ENCODE measurements at places on chromosomes 3 and 15. TPM values are rescaled to one million over a fixed set of nuclear protein-coding genes. Genes with fewer than 3 reads are reported as not detected.

DNA sequence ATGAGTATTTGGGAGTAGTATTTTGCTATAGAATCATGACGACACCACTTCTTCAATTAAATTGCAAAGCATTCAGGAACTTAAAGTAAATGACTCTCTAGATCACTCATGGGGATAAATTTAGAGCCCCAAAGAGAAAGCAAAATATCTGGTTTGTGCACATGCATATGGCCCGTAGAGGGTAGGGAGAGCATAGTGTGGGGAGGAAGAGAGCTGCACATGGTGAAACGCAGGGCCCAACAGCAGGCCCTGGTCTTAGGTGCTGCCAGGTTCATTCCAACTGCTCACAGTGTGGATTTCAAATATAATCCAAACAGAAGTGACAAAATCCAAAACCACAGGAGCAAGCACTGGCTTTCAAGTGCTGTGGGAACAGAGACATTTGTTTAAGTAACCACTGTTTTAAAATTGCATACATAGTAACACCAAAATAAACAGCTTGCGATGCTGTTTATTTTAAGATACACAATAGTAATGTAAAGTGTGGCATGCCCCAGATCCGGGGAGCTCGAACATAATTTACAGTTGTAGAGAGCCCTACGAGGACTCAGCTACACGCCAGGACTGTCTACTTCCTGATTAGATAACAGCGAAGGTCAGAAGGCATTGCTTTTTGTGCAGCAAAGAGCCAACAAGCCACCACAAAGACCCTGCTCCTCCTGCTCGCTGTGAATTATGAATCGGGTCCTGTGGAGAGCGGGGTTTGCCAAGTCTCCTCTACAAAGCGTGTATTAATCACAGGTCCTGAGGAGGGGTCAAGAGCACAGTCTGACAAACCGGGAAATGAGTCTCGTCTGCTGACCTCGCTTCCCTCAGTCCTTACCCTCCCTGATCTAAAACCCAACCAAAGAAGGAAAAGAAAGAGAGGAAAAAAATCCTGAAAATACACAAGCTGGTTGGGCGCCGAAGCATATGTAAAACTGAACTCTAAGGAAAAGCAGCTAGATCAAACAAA is 80.6 kb downstream of the MEIS2 start:
- no peaks in the 10 kb centered on the region for H3K36me3 ChIP-seq
- no peaks in the 10 kb centered on the region for H3K27me3 ChIP-seq
- no peak overlapping the region for H3K4me3 ChIP-seq
- no peak for DNase-seq

- no peak overlapping the region for H3K4me3 ChIP-seq
- H3K27ac ChIP-seq, result no peak overlapping the region
- peaks cover 26% of the 10 kb centered on the region for H3K4me1 ChIP-seq
- no peaks in the 10 kb centered on the region for H3K36me3 ChIP-seq
Measured at GRCh38 chr15:70199124-70199482, 101.4 kb upstream of the TLE3 start.

DNA sequence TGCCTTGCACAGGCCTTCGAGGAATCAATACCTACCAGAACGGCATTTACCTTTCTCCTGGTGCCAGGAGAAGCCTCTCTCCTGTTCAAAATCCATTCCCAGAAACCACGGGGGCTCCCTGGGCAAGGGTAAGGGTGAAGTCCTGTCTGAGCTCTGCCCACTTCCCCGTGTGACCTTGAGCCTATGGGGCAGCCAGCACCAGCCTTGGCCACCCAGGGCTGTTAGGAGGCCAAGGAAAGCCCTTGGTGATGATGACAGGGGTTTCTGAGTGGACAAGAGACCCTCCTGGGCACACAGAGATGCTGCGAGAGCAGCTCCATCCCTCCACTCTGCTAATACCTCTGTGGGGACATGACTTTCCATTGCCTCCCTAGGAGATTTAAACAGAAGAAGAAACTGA is 5.9 kb downstream of the SCN5A start:
- H3K36me3 ChIP-seq, result no peaks in the 10 kb centered on the region
- H3K4me1 ChIP-seq, result peaks cover 42% of the 10 kb centered on the region
- H3K4me3 ChIP-seq, result no peak overlapping the region
- H3K27ac ChIP-seq, result no peak overlapping the region
- no peak for DNase-seq
- peaks cover 32% of the 10 kb centered on the region for H3K27me3 ChIP-seq

DNA sequence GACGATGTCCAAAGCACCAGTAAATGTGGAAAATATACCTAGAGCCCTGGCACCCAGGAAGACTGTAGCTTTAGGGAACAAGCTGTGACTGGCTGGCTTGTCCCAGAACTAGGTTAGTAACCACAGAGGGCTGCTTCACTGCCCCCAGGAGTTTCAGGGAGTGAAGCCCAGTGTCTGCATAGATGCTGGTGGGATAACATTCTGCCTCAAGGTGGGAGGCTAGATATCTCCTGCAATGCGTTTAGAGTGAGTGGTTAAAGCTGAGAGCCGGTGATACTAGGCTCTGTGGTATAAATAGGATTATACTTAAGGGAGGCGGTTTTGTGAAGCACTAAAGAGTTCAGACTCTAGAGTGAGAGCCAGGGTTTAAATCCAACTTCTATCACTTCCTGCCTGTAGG is 11.7 kb upstream of the CP start:
- H3K4me1 ChIP-seq, result peaks cover 5% of the 10 kb centered on the region
- H3K27ac ChIP-seq, result no peak overlapping the region
- H3K4me3 ChIP-seq, result no peak overlapping the region

DNA sequence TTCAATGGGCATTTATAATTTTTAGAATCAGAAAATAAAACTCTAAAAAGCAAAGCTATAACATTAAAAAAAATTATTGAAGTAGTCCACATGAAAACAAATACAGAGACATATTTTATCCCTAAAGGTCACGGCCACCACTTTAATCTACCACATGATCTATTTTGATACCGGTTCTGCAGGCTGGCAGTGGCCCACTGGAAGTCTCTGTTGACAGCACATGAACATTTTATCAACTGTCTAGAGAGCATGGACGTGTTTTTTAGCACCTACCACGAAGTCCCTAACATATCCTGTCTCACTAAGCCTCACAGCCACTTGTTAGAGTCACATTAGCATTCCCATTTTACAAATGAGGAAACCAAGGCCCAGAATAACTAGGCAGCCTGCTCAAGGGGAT is 1.8 kb upstream of the CPA3 start:
- no peak overlapping the region for H3K27ac ChIP-seq
- no peaks in the 10 kb centered on the region for H3K36me3 ChIP-seq
- no peak for DNase-seq
- H3K4me1 ChIP-seq, result no peaks in the 10 kb centered on the region
- H3K27me3 ChIP-seq, result no peaks in the 10 kb centered on the region
- no peak overlapping the region for H3K4me3 ChIP-seq

DNA sequence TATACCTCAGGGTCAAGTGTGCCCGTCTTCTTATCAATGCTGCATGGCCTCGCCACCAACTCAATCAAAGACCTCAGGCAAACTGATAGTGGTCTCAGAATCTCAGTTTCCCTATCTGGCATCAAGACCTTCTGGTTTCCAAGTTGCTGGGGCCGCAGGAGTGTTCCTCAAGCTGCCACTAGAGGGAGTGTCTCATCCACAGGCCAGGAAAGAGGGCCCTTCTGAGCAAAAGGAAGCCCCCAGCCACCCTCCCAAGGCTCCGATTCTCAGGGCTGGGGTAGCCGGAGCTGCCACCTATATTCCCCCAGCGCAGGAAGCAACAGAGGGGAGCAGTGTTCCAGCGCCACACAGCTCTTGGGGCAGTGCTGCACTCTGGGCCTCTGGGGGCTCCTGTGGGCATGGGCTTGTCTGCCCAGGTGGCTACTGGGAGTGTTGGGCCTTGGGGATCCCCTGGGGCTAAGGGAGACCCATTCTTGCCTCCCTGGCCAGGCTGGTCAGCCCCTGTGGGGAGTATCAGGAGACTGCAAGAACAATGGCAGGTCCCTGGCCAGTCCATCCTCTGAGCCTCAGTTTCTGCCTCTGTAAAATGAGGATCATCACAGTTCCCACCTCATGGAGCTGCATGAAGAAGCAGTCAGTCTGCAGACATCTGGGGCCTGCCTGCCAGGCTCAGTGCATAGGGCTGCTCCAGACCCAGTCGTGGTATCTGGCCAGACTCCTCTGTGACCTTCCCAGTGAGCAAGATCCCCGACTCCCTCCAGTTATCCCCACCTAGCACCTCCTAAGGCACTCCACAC is 23.4 kb upstream of the SEC13 start:
- H3K27ac ChIP-seq, result no peak overlapping the region
- no peaks in the 10 kb centered on the region for H3K27me3 ChIP-seq
- no peaks in the 10 kb centered on the region for H3K36me3 ChIP-seq
- peaks cover 3% of the 10 kb centered on the region for H3K4me1 ChIP-seq
- DNase-seq, result peak; percentile 74

DNA sequence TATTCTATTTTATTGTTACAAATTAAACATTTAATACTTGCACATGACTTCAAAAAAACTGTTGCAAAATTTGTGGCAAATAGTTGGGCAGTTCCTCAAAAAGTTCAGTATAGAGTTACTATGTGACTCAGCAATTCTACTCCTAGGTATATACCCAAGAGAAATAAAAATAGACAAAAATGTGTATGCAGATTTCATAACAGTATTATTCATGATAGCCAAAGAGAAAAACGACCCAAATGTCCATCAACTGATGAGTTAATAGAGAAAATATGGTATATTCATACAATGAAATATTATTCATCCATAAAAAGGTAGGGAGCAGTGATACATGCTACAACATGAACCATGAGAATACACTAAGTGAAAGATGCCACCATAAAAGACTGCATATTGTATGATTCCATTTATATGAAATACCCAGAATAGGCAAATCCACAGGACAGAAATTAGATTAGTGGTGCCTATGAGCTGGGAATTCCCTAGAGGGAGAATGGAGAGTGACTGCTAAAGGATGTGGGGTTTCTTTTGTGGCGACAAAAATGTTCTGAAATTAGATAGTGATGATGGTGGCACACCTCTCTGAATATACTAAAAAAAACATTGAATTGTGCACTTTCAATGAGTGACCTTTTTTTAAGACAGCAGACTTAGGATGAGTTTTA is 31.6 kb upstream of the CLASP2 start:
- no peak for DNase-seq
- H3K27me3 ChIP-seq, result no peaks in the 10 kb centered on the region
- no peak overlapping the region for H3K27ac ChIP-seq
- no peak overlapping the region for H3K4me3 ChIP-seq

GRCh38 chr15:90364251-90364650 is 12.2 kb downstream of the ZNF774 start:
- H3K4me3 ChIP-seq, result no peak overlapping the region
- H3K27me3 ChIP-seq, result no peaks in the 10 kb centered on the region
- no peak for DNase-seq
- H3K4me1 ChIP-seq, result no peaks in the 10 kb centered on the region
- no peaks in the 10 kb centered on the region for H3K36me3 ChIP-seq

DNA sequence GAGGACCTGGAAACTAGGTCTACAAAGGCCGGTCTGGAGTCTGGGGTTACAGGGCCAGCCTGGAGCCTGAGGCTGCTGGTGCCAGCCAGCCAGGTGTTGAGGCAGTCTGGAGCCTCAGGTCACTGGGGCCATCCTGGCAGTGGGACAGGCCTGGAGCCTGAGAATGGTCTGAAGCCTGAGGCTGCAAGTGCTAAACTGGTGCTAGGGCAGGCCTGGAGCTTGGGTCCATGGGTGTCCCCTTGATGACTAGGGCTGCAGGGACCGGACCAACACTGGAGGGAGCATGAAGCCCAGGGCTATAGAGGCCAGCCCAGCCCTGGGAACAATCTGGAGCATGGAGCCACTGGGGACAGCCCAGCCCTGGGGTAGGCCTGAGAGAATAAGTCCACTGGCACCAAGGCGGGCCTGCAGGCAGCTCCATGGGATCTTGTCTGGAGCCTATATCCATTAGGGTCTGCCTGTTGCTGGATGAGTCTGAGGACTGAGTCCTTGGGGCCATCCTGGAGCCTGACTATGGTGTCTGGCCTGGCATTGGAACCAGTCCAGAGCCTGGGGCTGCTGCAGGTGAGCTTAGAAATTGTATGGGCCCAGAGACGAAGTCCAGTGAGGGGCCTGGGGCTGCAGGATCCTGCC is 101.9 kb downstream of the GLDN start:
- H3K4me1 ChIP-seq, result no peaks in the 10 kb centered on the region
- DNase-seq, result no peak
- H3K27ac ChIP-seq, result no peak overlapping the region
- no peak overlapping the region for H3K4me3 ChIP-seq

DNA sequence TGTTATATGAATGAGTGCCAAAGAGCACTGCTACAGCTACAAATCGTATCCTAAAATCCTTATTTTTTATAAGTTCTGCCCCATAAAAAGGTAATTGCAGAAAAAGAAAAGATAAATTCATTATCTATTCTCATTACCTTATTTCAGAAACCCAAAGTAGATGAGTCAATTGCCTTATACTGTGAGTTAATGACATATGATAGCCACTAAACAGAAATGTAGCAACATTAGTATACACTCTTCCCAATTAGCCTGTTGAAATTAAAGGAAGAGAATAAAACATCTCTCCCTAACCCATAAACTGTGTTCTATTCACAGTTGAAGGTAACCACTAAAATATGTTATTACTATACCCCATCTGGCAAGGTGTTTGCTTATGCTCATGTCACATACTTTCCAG is 11.0 kb downstream of the TBL1XR1 start:
- peaks cover 12% of the 10 kb centered on the region for H3K4me1 ChIP-seq
- DNase-seq, result no peak
- no peaks in the 10 kb centered on the region for H3K36me3 ChIP-seq
- no peak overlapping the region for H3K4me3 ChIP-seq

DNA sequence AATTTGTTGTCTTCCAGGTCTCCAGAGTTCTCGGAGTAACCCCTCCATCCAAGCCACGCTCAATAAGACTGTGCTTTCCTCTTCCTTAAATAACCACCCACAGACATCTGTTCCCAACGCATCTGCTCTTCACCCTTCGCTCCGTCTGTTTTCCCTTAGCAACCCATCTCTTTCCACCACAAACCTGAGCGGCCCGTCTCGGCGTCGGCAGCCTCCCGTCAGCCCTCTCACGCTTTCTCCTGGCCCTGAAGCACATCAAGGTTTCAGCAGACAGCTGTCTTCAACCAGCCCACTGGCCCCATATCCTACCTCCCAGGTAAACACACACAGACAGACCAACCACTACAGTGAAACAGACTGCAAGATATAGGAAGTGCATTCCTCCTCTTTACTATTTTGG is 87.9 kb upstream of the BLM start:
- no peak for DNase-seq
- no peak overlapping the region for H3K27ac ChIP-seq
- H3K4me3 ChIP-seq, result no peak overlapping the region
- no peaks in the 10 kb centered on the region for H3K36me3 ChIP-seq

- no peak overlapping the region for H3K27ac ChIP-seq
- DNase-seq, result no peak
- no peaks in the 10 kb centered on the region for H3K27me3 ChIP-seq
- no peaks in the 10 kb centered on the region for H3K4me1 ChIP-seq
Measured at GRCh38 chr3:36796881-36797280, 32.5 kb upstream of the DCLK3 start.

DNA sequence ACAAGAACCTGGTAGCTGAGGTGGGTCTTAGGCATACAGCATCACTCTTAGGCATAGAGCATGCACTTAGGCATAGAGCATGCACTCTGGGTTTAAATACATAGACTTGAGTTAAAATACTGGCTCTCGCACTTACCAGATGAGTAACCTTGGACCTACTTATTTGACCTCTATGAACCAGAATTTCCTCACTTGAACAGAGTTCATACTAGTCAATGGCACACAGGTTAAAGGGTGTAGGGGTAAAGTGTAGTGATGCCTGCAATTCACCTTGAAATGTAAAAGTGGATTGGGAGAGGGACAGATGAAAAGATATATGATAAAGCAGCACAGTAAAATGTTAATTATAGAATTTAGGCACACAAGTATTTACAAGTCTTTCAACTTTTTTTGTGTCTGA is 1.6 kb downstream of the RUVBL1 start:
- DNase-seq, result no peak
- H3K36me3 ChIP-seq, result no peaks in the 10 kb centered on the region
- no peaks in the 10 kb centered on the region for H3K27me3 ChIP-seq
- no peak overlapping the region for H3K4me3 ChIP-seq

The SENP7 gene
- total RNA-seq, result 31.4 TPM

The MRPL47 gene
- total RNA-seq, result 64.5 TPM

The MESP2 gene
- not detected for total RNA-seq

The ALDH1A2 gene
- total RNA-seq, result 30.8 TPM

Data from neural progenitor cell (in vitro differentiated cells).